ENCODE measurements at places on chromosomes 7 and 10.

DNA sequence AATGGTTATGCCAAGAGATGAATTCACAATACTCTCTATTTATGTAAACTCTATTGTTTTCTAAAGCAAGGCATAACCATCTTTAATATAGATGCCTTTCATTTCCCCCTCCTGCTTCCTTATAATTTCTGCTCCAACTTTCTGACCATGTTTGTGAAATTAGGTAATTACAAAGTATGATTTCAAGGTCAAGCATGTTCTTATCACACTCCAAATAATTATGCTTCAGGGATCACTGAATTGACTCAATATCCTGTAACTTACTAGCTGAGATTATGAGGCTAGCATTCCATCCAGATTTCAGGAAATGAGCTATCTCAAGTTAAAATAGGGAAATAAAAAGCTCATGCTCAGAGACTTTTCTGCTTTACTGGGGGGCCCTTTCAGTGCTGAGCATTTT is 655.9 kb upstream of the IGFBP3 start:
- DNase-seq: no peak

DNA sequence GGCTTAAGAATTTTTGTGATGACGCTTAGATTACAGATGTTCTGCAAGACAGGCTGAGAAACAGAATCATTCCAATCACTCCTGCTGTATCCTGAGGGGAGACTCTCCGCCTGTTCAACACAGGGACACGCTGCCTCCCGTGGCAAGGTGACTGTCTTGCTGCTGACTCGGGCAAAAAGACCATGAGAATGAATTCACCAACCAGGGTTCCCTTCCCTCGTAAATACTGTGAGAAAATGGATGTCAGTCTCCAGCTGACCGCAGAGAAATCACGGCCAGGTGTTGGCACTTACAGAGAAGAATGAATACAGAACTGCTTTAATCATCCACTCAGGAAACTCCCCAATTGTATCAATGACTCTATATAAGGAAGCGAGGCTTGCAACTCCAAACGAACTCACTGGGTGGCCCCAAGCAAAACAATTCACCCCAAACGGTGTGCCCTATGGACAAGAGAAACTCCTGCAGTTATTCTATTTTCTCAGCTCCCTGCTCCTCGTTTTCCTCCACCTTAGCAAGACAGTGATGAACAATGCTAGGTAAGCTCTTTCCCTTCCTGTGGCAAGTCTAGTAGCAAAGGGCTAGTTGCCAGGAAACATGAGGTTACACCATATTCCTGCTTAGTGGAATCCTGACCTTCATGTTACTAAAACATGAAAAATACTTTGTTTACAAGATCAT is 22.8 kb downstream of the GNA12 start:
- peak; percentile 38 for DNase-seq

GRCh38 chr10:45135443-45136198 is 134.9 kb downstream of the ZNF22 start:
- no peak for DNase-seq

DNA sequence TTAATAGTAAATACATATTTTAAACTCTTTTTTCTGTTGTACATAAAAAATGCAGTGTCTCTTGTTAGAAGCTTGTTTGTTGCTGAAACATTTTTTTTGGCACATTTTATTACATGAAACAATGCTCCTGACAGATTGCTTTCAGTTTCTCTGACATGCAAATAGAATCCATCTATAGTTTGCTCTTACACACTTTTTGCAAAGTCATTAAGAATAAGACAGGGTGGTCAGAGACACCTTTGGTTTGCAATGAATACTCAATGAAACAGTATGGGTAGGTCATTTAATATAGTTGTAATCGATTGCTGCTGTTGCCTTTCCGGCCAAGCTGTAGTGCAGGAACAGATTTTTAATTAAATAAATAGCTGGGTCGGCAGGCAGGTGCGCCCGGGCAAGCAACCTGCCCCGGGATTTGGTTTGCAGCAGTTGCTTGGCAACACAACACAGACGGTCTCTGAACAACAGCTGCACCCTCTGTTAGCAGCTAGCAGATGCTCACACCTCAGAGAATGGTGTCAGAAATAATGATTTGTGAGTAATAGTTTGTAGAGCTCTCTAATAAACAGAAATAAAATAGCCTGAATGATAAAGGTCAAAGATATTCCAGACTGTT is 115.7 kb upstream of the CACNA2D1 start:
- peak; percentile 93 for DNase-seq

DNA sequence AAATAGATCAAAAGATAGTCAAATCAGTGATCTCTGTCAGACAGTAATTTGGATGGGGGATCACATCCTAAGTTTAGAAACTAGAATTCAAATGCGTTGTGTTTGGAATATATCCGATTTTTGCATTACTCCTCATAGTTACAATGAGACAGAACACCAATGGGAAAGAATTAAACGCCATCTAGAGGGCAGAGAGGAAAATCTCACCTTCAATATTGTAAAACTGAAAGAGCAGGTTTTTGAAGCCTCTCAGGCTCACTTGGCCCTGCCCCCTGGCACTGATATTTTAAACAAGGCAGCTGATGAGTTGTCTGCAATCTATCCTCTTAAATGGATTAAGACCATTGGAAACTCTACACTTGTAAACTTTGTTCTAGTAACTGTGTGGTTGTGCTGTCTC is 17.7 kb downstream of the FRG2B start:
- no peak for DNase-seq

- DNase-seq: no peak
These were observed 594 bp downstream of the CNNM1 start for GRCh38 chr10:99329554-99330346.

GRCh38 chr7:65554-65953 is 126.8 kb upstream of the FAM20C start:
- DNase-seq: no peak

DNA sequence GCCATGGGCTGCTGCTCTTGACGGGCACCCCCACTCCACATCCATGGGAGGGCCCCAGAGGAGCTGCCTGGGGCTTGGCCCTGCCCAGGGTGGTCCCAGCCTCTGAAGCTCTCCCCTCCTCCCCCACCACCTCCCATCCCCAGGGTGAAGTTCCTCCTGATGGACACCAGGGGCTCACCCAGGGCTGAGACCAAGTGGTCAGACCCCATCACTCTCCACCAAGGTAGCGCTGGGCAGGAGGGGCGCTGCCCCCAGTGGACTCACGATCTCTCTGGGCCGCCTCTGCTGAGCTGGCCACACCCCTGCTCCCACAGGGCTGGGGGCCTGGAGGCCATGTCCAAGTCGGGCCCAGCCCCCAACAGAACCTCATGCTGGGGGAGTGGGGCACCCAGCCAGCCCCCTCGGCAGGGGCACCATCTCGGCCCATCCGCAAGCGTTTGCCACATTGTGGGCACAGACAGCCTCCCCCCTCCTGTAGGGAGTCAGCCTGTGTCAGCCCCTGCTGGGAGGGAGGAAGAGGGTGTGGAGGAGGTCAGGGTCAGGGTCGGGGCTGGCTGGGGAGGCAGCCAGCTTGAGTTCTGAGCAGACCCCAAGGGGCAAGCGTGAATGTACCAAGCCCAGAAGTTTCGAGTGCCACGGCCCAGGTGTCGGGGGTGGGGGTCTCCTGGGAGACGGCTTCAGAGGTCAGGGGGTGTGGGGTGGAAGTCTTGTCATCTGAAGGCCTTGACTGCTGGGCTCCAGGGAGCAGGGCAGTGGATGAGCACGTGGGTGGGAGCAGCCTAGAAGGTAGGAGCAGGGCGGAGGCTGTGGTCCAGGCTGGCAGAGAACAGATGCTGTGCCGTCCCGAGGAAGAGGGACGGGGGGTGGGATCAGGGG is 2.8 kb downstream of the UPK3B start:
- DNase-seq: no peak

DNA sequence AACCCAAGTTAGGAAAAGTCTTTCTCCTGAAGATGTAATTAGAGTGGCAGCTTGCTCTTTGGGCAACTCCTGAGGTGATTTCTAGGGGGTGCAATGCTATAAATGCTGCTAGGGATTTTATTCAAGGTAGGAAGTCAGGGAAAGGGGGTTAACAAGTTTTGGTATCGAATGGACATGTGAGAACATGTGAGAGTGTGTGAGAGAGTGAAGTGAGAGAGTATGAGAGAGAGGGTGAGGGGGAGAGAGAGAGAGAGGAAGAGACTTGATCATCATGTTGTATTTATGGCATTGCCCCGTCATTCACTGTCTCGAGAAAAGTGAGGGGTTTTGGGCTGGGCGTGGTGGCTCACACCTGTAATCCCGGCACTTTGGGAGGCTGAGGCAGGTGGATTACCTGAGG is 50.9 kb downstream of the MCU start:
- DNase-seq: no peak

DNA sequence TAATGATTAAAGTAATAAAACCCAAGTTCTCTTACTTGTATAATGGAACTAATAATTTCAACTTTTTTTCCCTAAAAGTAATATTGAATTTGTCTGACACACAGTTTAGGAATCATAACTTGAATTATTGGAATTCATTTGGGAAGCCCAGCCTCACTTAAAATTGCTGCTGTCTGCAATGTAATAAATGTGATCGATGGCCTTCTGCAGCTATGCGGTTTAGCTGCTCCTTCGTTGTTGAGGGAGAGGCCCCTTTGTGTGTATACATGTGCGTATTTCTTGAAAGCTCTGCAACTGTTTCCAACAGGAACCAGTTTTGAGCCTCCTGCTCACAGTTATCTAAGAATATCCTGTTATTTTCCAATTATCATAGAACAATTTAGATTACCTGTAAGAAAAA is 152.5 kb downstream of the AKR1D1 start:
- DNase-seq: no peak

DNA sequence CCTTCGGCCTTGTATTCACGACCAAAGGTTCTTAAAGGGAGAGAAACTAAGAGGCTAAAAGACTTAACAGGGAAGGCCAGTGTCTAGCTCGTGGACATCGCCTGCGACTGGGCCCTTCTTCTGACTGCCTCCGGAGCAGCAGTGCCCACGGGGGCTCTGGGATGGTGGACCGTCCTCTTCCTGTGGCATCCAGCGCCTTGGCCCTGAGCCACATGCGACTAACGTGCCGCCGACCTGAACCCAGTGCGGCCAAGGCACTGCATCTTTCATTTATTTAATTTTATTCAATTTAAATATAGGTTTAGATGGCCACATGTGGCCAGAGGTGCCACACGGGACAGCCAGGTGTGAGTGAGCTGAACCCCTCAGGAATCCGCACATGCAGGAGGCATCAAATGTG is 451.7 kb downstream of the PTPRN2 start:
- DNase-seq: no peak

DNA sequence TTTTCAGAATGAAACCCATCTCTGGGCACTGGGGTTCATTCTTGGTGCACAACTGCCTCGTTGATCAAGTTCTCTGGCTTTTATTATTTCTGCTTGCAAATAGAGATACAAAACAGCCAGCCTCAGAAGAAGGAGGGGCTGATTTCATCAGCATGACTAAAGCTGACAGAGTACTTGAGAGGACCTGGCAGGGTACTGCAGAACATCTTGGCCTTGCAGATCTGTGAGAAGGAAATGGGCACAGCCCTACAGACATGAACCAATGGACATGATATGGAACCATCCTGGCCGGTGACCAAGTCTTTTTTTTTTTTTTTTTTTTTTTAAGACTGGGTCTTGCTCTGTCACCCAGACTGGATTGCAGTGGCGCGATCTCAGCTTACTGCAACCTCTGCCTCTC is 240.6 kb downstream of the VTI1A start:
- DNase-seq: no peak

DNA sequence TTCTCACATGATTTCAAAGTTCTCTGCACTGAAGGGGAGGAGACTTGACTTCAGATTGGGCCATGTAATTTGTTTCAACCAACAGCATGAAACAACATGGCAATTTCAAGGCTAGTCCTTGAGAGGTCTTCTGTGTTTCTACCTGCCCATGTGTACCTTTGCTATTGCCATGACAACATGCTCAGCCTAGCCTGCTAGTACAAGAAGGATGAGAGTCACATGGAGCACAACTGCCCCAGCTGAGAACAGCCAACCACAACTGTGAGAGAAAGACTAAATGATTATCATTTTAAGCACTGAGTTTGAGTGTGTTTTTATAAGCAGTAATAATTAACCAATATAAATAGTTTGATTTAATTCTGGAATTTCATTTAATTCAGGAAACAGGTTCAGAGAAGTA is 41.9 kb downstream of the ANKMY2 start:
- no peak for DNase-seq

GRCh38 chr7:26593896-26594295 is 270.5 kb downstream of the SKAP2 start:
- no peak for DNase-seq

DNA sequence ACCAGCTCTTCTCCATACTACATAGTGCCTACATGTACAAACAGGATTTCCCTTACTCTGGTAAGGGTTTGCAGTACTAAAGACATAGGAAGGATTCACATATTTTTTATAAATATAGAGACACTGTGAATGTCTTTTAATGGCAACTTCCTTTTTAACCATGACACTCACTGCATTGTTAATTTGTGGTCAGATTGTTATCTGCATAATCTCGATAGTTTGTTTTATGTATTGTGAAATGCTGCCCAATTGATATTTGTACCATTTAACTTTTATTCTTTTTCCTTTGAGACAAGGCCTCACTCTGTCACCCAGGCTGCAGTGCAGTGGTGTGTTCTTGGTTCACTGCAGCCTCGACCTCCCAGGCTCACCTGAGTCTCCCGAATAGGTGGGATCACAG is 39.7 kb downstream of the SP8 start:
- no peak for DNase-seq

DNA sequence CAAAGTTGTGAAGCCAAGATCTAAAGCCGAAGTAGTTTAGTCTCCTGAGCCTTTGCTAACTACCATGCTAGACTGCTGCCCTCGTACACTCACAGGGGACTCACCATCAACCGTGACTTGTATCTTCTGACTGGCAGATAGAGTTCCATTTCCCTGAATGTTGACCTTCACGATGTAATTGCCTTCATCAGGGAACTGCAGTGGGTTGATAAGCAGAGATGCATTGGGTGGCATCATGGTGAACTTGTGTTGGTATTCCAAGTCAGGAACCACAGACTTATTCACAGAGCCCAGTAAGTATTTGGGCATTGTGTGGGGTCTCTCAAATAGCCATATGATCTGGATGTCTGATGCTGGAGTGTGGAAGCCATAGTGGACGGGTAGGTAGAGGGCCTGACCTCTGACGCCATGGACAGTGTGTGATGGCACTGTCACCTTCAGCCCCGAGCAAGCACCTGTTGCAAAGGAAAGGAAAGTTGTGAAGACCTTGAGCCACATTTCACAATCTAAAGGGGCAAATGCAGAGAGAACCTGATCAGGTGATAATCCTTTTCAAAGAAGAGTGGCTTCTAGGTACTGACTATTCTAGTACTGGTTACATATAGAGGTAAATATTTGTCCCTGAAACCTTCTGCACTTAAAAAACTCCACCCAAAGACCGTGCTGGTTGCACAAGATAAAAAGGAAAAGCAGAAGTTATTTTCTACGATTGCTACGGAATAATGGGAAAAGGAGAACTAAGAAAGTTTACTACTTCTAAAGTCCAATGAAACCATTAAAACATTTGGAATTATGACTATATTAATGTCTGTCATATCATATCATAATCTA is 7.1 kb downstream of the HEPACAM2 start:
- DNase-seq: no peak

Measured in NCI-H774 (cell line).